ENCODE measurements at places on chromosomes 11 and 22.

GRCh38 chr11:80587906-80588305, 1147.1 kb upstream of the TENM4 start:
- no peak for DNase-seq

- DNase-seq = no peak
These were observed 316.8 kb downstream of the CASP12 start for GRCh38 chr11:104581246-104581980.

DNA sequence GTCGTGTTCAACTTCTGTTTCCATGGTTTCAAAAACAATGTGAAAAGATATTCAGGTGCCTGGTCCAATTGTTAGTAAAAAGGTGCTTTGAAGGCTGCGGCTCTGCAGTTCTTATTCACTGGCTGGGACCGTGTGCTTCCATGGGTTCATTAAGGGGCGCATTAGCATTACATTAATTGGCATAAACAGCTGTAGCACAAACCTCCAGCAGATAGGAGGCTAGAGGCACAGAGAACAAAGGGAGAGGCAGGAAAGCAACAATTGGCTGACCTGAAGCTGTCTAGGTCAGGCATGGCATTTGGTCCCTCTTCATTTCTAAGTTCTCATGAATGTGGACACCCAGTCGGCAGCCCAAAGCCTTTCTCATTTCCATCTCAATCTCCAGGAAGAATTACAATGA, 16.6 kb downstream of the PAK1 start:
- no peak for DNase-seq

DNA sequence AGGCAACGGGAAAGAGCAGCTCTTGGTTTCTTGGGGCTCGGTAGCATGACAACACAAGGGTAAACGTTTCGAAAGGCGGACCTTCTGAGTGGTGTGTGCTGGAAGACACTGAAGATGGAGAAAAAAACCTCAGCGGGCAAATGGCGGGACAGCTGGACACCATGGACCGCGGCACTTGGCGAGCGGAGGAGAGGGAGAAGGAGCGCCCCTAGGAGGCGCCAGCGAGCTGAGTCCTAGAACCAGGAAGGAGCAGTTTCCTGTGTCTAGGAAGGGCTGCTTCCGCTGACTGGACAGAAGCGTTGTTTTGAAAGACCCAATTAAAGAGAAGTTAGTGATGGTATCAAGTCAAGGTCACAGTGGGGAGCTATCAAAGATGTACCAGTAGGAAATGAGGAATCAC, 44.0 kb upstream of the OPCML start:
- no peak for DNase-seq

DNA sequence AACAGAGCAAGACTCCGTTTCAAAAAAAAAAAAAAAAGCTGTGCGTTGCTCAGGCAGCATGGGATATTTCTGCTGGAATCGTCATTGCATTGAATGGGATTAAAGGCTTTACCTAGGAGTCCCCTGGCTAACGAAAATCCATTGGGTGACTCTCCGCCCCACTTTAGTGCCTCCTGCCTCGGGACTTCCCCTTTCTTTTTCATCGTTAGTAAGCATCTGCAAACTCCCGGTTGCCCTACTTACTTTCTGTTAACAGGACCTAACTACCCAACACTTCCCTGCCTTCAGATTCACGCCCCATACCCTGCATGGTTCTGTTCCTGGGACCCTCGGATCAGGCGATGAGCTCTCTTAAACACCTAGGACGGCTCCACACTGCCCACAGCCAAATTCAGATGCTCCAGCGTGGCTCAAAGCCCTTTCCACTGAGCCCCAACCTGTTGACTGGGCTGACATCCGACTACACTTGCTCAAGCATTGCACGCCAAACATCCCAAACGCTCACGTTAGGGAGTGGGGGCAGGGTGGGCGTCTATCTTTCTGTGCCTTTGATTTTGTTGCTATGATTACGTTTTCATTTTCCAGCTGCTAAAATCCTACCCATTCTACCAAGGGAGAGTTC, 143.8 kb downstream of the ST3GAL4 start:
- no peak for DNase-seq
